Fibroblast of lung (primary cell): ENCODE measurements at places on chromosomes 13 and 19.
A peak's percentile ranks its signal among the peaks of the same experiment; 100 is the strongest.

GRCh38 chr13:67004511-67004910 is 225.6 kb downstream of the PCDH9 start:
- H3K4me1 ChIP-seq, result no peaks in the 10 kb centered on the region
- no peaks in the 10 kb centered on the region for H3K36me3 ChIP-seq
- no peaks in the 10 kb centered on the region for H3K27me3 ChIP-seq
- no peak overlapping the region for H3K4me3 ChIP-seq

DNA sequence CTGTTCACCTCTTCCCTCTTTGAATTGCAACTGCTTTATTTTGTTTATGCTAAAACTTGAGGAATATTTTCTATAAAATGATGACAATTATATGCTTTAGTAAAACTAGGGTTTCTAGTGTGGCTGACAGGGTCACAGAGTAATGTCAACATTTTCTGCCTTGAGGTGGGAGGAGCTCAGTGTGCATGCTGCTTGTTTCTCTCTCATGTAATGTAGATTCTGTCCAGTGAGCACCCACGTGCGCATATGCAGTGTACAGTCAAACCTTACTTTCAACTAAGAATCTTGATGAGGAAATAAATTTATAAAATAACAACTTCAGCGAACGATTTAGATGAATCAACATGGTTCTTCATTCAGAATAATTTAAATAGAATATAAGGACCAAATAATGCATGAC is 603.9 kb downstream of the PCDH17 start:
- no peaks in the 10 kb centered on the region for H3K27me3 ChIP-seq
- DNase-seq, result no peak
- H3K4me3 ChIP-seq, result no peak overlapping the region

- no peak overlapping the region for H3K4me3 ChIP-seq
- no peaks in the 10 kb centered on the region for H3K27me3 ChIP-seq
- no peak overlapping the region for H3K27ac ChIP-seq
- no peaks in the 10 kb centered on the region for H3K4me1 ChIP-seq
Observed at GRCh38 chr13:98853771-98854221, 101.3 kb upstream of the SLC15A1 start.

DNA sequence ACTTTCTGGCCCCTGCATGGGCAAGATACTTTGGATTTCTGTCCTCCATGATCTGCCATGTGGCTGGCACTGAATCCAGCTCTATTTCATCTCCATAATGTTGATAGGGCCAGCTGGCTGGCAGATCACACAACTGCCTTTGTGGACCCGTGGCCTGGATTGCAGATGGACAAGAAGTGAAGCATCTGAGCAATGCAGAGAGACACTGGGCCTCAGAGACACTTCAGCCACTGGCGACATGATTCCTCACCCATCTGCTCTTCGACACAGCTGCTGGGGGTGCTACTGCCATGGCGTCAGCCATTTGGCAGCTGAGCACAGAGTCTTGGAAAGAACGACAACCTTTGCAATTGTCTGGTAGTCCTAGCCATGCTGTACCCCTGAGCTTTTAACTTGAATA is 79.5 kb upstream of the MYO16 start:
- H3K36me3 ChIP-seq, result no peaks in the 10 kb centered on the region
- no peak overlapping the region for H3K27ac ChIP-seq
- H3K4me3 ChIP-seq, result no peak overlapping the region

GRCh38 chr13:41614671-41615527 is 157.5 kb downstream of the RGCC start:
- no peaks in the 10 kb centered on the region for H3K27me3 ChIP-seq
- H3K4me1 ChIP-seq, result peaks cover 24% of the 10 kb centered on the region
- peak overlapping the region; percentile 90 for H3K27ac ChIP-seq
- H3K4me3 ChIP-seq, result no peak overlapping the region
- no peaks in the 10 kb centered on the region for H3K36me3 ChIP-seq

DNA sequence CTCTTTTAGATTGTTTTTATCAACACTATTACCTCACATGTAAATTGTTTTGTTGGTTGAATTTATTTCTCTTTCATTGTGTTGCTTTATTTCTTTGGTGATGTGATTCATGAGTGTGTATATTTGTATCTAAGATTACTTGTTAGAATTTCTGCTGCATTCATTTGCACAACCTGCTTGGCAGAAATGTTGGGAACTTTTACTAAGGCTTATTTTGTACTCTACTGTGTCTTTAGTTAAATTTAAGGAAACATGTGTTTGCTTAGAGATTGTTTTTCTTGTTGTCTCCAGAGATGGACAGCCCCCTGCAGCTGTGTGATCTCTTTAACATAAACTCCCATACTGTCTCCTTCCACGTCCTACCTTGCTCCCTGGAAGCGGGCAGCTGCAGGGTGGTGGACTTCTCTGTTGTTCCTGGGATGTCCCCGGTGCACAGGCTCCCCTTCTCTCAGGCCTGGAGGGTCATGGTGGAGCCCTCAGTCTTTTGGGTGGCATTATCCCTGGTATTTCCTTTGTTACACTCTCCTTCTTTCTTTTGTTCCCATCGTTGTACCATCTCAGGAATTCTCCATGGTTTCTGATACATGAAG is 212.0 kb upstream of the SPRY2 start:
- no peaks in the 10 kb centered on the region for H3K4me1 ChIP-seq
- H3K36me3 ChIP-seq, result no peaks in the 10 kb centered on the region
- H3K27me3 ChIP-seq, result no peaks in the 10 kb centered on the region
- H3K27ac ChIP-seq, result no peak overlapping the region
- DNase-seq, result peak; percentile 15

- H3K4me1 ChIP-seq, result no peaks in the 10 kb centered on the region
- H3K27ac ChIP-seq, result no peak overlapping the region
- no peak overlapping the region for H3K4me3 ChIP-seq
- no peaks in the 10 kb centered on the region for H3K27me3 ChIP-seq
Observed at GRCh38 chr13:32175307-32175706, 139.9 kb downstream of the ZAR1L start.

- DNase-seq, result no peak
- no peaks in the 10 kb centered on the region for H3K4me1 ChIP-seq
Observed at GRCh38 chr19:46449228-46449627, 20.5 kb upstream of the PNMA8C start.

- no peaks in the 10 kb centered on the region for H3K36me3 ChIP-seq
- H3K4me3 ChIP-seq, result no peak overlapping the region
- H3K27ac ChIP-seq, result no peak overlapping the region
- no peaks in the 10 kb centered on the region for H3K27me3 ChIP-seq
Observed at GRCh38 chr13:23811366-23812062, 77.7 kb downstream of the MIPEP start.

- no peaks in the 10 kb centered on the region for H3K4me1 ChIP-seq
- no peaks in the 10 kb centered on the region for H3K36me3 ChIP-seq
- H3K27me3 ChIP-seq, result no peaks in the 10 kb centered on the region
- H3K27ac ChIP-seq, result no peak overlapping the region
- H3K4me3 ChIP-seq, result no peak overlapping the region
Observed at GRCh38 chr19:51552996-51553725, 17.9 kb upstream of the ZNF175 start.

GRCh38 chr19:13428352-13428751 is 77.9 kb downstream of the CACNA1A start:
- DNase-seq, result peak; percentile 18
- H3K36me3 ChIP-seq, result no peaks in the 10 kb centered on the region
- H3K27me3 ChIP-seq, result no peaks in the 10 kb centered on the region
- no peaks in the 10 kb centered on the region for H3K4me1 ChIP-seq
- no peak overlapping the region for H3K27ac ChIP-seq

DNA sequence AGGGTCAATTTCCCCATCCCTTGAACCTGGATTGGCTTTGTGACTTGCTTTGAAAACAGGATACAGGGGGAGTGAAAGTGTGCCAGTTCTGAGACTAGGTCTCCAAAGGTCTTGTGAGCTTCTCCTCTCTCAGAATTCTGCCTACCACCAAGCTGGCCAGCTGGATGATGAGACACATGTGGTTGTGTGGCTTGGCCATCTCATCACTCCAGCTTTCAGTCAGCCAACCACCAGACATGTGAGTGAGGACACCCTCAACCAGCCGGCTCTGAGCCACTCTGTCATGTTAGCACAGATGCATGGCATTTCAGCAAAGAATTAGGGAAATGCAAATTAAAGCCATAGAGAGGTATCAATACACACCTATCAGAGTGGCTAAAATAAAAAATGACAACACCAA is 29.5 kb downstream of the ENOX1 start:
- H3K27me3 ChIP-seq, result no peaks in the 10 kb centered on the region
- H3K27ac ChIP-seq, result no peak overlapping the region
- no peaks in the 10 kb centered on the region for H3K36me3 ChIP-seq
- no peaks in the 10 kb centered on the region for H3K4me1 ChIP-seq
- no peak overlapping the region for H3K4me3 ChIP-seq
- DNase-seq, result no peak

GRCh38 chr13:82947191-82947621 is 935.1 kb downstream of the SLITRK1 start:
- peak; percentile 13 for DNase-seq
- H3K4me3 ChIP-seq, result no peak overlapping the region
- no peaks in the 10 kb centered on the region for H3K27me3 ChIP-seq
- H3K36me3 ChIP-seq, result no peaks in the 10 kb centered on the region

DNA sequence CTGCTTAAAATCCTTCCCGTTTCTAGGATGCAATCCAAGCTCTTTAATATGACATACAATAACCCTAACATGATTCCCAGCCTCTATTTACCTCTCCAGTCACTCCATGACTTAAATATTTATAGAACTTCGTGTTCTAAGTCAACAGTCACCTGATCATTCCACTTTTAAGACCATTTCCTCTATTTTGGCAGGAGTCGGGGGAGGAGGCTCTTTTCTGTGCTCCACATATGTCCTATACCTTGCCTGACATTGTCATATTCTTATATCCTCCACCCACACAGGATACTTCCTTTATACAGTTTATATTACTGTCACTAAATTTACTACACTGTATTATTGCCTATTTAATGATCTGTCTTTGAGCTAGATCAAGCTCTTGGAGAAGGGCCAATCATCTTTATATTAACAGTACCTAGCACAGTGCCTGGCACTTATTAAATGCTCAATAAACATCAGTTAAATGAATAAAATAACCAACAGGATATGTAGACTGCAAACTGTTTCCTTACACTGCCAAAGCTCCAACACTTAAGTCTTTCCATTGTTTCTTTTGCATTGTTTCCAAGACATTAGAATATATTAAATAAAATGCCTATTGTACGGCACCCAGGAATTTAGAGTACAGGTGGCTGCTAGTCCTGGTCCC is 2.7 kb downstream of the ARGLU1 start:
- peak overlapping the region; percentile 65 for H3K4me3 ChIP-seq
- H3K27ac ChIP-seq, result no peak overlapping the region
- peaks cover 4% of the 10 kb centered on the region for H3K4me1 ChIP-seq
- no peaks in the 10 kb centered on the region for H3K27me3 ChIP-seq
- DNase-seq, result no peak
- no peaks in the 10 kb centered on the region for H3K36me3 ChIP-seq

DNA sequence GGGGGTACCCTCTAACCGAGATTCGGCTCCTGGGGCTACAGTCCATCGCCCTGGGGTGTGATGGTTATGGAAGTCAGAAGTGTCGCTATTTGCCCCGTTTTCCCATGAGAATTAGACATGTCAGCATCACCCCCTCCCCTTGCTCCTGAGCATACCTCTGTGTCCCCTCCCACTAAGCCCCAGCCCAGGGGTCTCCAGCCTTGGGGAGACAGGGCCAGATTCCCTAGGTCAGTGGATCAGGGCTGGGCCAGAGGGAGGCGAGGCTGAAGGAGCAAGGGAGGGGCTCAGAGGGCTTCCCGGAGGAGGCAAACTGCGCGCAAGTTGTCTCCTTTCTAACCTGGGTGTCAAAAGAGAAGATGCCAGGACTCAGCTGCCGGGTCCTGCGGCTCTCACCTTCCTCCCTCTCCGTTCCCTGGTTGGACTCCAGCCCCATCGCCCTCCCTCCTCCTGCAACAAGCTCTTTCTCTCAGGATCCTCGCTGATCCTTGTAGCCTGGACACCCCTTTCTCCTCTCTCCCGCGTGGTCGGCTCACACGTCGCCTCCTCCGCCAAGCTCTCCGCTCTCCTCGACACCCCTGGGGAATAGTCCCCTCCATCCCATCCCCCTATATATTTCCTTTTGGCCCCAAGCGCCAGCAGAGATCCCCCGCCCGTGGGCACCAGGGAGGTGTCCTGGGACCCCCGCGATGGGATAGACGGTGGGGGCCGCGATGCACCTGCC is 459 bp upstream of the TMEM59L start:
- H3K27ac ChIP-seq, result no peak overlapping the region
- no peak overlapping the region for H3K4me3 ChIP-seq
- no peaks in the 10 kb centered on the region for H3K4me1 ChIP-seq
- peaks cover 71% of the 10 kb centered on the region for H3K27me3 ChIP-seq
- no peaks in the 10 kb centered on the region for H3K36me3 ChIP-seq

- no peak overlapping the region for H3K27ac ChIP-seq
- H3K4me3 ChIP-seq, result no peak overlapping the region
- no peaks in the 10 kb centered on the region for H3K27me3 ChIP-seq
- H3K4me1 ChIP-seq, result no peaks in the 10 kb centered on the region
Observed at GRCh38 chr19:45114116-45114515, 21.1 kb downstream of the PPP1R37 start.

DNA sequence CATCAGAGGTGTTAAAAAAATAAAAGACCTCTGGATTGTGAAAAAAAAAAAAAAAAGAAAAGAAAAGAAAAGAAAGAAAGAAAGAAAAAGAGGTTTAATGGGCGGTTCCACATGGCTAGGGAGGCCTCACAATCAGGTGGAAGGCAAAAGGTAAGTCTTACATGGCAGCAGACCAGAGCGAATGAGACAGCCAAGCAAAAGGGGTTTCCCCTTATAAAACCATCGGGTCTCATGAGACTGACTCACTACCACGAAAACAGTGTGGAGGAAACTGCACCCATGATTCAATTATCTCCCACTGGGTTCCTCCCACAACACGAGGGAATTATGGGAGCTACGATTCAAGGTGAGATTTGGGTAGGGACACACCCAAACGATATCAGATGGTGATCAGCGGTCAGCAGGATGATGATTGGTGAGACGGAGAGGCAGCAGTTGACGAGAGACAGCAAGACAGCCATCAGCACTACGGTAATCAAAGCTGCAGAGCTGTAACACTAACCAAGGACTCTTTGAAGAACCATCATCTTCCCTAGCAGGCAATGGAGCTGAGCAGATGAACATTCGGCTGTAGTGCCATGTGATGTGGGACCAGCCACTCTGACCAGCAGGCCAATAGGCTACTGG is 3.9 kb upstream of the CD209 start:
- no peak for DNase-seq
- H3K4me3 ChIP-seq, result no peak overlapping the region
- H3K36me3 ChIP-seq, result no peaks in the 10 kb centered on the region
- no peak overlapping the region for H3K27ac ChIP-seq
- H3K27me3 ChIP-seq, result no peaks in the 10 kb centered on the region
- no peaks in the 10 kb centered on the region for H3K4me1 ChIP-seq

DNA sequence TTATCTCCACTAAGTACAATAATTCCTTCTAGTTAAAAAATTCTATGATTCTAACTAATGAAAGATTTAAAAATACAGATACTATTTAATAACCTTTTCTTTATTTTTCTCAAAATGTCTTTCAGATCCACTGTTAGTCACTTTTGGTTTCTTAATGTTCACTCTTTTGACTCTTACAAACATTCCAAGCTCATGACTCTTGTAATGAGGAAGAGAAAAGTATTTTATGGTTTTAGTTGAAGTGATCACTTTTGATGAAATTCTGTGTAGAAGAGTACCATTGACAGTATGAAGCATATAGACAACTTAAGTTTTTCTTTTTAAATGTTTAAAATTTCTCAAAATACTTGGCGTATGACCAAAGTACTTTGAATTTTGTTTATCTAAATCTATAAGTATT is 27.8 kb downstream of the COG3 start:
- H3K4me1 ChIP-seq, result no peaks in the 10 kb centered on the region
- H3K4me3 ChIP-seq, result no peak overlapping the region
- H3K27me3 ChIP-seq, result no peaks in the 10 kb centered on the region
- peaks cover 8% of the 10 kb centered on the region for H3K36me3 ChIP-seq
- peak overlapping the region; percentile 50 for H3K27ac ChIP-seq

GRCh38 chr13:113657851-113658741 is at the start of gene ATP4B:
TSS of gene ATP4B (minus strand) at chr13:113658198. CDS start at chr13:113658144, 54 bp downstream.
- no peak within 1 kb of the TSS for H3K27ac ChIP-seq
- no peaks in the 10 kb centered on the region for H3K27me3 ChIP-seq
- DNase-seq, result no peak
- H3K36me3 ChIP-seq, result no peaks in the 10 kb centered on the region
